ENCODE measurements at places on chromosomes 5 and 9. TPM values are rescaled to one million over a fixed set of nuclear protein-coding genes. Genes with fewer than 3 reads are reported as not detected.

GRCh38 chr5:80701597-80701996 lies 46.8 kb upstream of the DHFR start:
- no peak for DNase-seq

DNA sequence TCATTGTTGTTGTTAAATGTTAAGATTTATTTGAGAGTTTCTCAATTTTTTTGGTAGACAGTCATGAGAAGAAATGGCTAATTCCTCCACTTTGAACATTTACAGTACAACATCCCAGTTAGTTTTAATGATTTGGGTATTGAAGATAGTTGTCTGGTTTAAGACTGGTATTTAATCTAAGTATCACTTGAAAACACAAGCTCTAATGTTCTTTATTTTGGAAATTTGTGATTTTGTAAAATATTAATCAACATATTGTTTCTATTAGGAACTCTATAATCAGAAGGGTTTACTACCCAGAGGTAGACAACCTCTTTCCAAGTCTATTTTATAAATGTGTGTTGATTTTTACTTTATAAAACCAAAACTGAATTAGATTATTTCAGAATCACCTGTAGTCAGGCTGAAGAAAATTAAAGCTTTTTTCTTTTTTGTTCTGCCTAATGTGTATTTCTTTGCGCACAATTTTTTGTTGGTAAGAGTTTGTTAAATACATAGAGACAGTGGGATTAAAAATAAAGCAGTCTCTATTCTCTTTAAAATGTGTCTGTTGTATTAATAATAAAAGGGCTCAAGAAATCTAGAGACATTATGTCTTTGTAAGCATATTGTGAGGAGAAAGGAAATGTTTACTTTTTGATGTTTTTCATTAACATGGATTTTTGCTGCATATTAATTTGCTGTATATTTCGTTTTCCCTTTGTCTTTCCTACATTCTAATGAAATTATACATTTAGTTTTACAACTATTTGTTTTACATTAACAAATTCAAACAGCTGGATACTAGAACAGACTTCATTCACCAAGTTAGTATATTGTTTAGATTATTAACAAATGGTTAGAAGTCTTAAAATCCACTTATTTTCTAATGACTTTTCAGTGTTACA lies 3.9 kb upstream of the PURA start:
- DNase-seq, result no peak

DNA sequence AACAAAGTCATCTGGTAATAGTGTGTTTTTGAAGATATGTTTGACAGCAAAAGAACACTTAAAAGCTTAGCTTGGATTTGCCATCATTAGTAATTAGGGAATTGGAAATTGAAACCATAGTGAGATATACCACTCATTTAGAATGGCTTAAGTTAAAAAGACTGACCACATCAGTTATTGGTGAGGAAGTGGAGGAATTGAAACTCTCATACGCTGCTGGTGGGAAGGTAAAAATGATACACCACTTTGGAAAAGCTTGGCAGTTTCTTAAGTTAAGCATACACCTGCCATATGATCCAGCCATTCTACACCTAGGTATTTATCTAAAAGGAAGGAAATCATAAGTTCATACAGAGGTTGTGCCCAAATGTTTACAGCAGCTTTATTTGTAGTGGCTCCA lies 213.2 kb downstream of the TRIO start:
- DNase-seq, result no peak

DNA sequence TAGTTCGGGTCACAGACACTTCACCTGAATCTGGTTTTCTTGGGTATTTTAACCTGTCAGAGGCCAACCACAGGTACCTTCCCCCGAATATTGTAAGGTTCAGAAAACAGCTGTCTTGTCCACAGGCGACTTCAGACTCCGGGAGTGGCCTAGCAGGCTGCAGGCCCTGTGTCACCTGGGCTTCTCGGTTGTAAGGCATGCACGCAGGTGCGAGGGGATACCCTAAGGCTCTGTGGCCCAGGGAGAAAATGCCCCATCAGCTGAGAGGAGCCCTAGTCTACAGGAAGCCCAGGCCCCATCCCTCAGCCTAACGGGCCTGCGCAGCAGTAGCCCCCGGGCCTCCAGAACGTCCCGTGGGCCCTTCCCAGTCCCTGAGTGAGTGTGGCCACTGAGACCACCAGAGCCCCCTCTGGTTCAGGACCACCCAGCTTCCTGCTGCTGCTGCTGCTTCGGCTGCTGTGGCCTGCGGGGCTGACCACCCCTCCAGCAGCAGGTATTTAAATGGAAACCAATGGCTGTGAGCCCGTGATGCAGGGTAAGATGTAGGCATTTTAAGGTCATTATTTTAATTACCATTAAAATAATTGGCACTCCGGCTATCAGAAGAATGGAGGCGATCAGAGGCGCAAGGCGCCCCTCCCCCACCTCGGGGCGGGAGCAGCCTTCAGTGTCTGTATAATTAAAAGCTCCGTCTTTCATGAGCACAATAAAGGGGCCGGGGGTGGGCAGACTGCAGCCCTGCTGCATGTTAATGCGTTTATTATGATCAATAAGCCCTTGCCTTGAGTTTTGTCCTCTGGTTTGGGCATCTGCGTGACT lies 65.4 kb downstream of the PSMB7 start:
- no peak for DNase-seq

GRCh38 chr9:135770203-135770535 lies 68.2 kb downstream of the KCNT1 start:
- no peak for DNase-seq

GRCh38 chr9:20379804-20380225 lies 242.5 kb downstream of the MLLT3 start:
- DNase-seq, result no peak

DNA sequence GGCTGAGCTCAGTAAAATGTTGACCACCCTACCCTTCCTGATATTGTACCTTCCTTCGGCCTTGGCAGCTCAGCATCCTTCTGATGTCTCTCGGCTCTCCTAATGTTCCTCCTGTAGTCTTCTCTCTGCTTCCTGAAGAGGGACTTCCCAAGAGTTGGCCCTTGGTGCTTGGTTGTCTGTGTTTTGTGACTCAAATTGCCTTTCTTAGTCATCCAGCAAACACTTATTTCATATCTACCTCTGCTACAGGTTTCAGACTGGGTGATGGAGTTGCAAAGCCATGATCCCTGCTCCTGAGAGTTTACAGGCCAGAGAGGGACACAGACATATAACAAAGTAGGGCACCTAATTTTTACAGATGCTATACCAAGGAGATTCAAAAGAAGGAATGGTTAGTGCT lies 70.1 kb downstream of the SV2C start:
- no peak for DNase-seq

DNA sequence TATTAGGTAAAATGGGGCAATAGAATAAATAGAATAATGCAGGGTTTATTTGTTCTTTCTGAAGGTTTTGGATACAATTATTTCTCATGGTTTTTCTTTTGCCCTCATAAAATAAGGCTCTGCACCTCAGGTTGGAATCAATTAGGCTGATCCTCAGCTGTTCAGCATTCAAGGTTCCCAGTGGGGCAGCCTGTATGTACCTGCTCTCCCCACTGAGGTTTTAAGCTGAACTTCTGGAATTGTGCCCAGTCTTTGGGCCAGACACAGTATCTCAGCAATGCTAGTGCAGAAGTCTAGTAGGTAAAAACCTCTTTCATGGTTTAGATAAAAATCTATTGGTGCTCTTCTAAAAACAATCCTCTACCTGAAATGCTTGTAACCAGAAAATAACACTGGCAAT lies 98.0 kb downstream of the EDIL3 start:
- no peak for DNase-seq

DNA sequence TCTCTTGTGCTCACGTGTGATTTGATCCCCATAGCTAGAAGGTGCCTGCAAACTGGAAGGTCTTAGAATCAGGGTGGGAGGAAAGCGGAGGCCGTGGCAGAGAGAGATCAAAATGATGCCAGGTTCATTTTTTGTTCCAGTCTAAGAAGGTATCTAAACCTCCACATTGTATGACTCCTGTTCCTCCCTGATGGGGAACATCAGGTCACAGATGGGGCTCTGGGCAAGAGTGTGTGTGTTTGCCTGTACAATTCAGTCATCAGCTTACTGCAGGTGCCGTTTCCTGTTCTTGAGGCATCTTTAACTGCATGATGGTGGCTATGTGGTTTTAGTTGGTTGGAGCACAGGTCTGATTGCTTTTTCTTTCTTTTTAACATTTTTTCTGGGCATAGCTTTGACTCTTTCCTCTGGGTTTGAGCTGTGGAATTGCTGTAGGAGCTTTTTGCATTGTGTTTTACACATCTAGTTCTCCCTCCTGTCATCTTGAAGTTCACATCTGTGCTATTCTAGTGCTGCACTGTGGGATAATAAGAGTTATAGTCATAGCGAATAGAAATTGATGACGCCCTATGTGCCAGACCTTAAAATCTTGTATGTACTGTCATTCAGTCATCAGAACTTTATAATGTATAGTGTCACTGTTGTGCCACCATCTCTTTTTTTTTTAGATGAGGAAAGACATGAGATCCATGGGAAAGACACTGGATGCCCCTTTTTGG lies 30.8 kb downstream of the ARHGAP26 start:
- peak; percentile 69 for DNase-seq

GRCh38 chr5:140509898-140510297 lies 37.6 kb upstream of the EIF4EBP3 start:
- no peak for DNase-seq

DNA sequence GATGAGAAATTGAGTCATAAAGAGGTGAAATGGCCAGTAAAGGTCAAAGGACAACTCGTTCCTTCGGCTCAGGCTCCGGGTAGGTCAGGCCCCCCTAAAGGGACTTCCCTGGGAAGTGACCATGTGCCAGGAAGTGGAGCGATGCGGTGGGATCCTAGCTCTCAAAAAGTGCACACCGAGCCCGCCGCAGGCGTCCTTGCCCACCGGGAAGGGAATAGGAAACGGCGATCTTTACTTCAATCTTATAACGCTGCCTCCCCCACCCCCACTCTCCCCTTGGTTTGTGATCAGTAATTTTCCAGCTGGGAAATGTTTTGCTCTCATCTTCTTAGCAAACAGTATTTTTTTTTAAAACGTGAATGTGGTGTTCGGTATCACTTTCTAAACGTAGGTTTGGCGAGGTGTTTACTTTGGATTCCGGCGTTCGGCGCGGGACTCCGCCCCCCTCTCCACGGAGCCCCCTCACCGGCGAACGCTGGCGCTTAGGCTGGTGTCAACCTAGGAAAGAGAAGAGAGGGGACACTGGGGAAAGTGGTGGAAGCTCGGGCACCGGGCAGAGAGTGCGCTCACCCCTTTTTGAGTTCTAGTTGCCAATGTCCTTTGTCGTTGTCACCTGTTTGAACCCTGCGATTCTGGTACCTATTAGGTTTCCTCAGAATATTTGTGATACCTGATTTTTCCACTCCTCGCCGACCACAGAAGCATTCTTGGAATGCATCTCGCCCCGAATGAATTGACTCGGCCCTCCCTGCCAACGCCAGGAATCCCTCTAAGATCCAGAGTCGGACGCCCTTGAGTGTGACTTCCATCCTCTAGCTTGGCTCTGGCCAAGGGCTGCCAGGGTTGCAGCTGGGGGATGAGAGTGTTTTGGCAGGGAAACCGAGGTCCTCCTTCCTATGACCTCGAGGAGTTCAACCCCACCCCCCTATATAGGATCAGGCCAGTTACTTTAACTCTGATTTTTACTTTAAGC lies 1.8 kb upstream of the KLF4 start:
- peak; percentile 26 for DNase-seq

GRCh38 chr5:172564188-172564587 lies 76.9 kb upstream of the NEURL1B start:
- DNase-seq, result no peak

- DNase-seq, result no peak
Measured at GRCh38 chr9:97806721-97807120, 46.3 kb upstream of the FOXE1 start.

- no peak for DNase-seq
Measured at GRCh38 chr9:76414661-76415060, 20.4 kb upstream of the RFK start.

- no peak for DNase-seq
Measured at GRCh38 chr5:177171961-177172360, 38.4 kb downstream of the NSD1 start.

GRCh38 chr9:12875191-12875590 lies 100.4 kb downstream of the LURAP1L start:
- DNase-seq, result no peak

- DNase-seq, result no peak
Measured at GRCh38 chr5:86125731-86126601, 491.8 kb upstream of the COX7C start.

GRCh38 chr5:1883925-1884677 lies 1.4 kb upstream of the IRX4 start:
- DNase-seq, result no peak

- no peak for DNase-seq
Measured at GRCh38 chr9:137311986-137312851, 10.1 kb upstream of the NRARP start.

- DNase-seq, result no peak
Measured at GRCh38 chr5:166961028-166961427, 1330.4 kb upstream of the WWC1 start.

The CDO1 gene
- not detected for polyA plus RNA-seq

The ADAMTS19 gene
- not detected for polyA plus RNA-seq

The CEMIP2 gene
- 43.3 TPM for polyA plus RNA-seq

The CEP120 gene
- 38.5 TPM for polyA plus RNA-seq

The DELE1 gene
- 51.1 TPM for polyA plus RNA-seq

The PCDHB3 gene
- polyA plus RNA-seq, result not detected

The FOXD1 gene
- polyA plus RNA-seq, result not detected

Data from naive B cell (primary cell).